Activated CD8-positive, alpha-beta memory T cell treated with anti-CD3 and anti-CD28 coated beads for 4 hours (primary cell): ENCODE measurements at places on chromosomes 16 and 17.

DNA sequence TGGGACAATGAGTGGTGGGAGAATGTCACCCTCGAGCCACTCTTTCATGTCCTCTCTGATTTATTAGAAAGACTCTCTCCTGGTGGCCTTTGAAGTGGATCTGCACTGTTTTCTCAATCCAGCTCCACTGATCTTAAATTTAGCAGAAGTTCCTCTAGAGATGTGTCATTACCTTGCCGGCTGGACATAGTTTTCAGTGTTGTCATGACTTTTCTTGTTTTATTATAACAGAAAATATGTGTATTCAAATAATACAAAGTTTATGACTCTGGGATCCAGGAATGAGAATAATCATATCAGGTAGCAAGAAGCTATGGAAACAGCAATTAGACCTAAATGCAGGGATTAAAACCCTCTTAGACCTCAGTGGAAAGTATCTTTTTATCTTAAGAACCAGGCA is 247.5 kb upstream of the ELAC2 start:
- DNase-seq: no peak

DNA sequence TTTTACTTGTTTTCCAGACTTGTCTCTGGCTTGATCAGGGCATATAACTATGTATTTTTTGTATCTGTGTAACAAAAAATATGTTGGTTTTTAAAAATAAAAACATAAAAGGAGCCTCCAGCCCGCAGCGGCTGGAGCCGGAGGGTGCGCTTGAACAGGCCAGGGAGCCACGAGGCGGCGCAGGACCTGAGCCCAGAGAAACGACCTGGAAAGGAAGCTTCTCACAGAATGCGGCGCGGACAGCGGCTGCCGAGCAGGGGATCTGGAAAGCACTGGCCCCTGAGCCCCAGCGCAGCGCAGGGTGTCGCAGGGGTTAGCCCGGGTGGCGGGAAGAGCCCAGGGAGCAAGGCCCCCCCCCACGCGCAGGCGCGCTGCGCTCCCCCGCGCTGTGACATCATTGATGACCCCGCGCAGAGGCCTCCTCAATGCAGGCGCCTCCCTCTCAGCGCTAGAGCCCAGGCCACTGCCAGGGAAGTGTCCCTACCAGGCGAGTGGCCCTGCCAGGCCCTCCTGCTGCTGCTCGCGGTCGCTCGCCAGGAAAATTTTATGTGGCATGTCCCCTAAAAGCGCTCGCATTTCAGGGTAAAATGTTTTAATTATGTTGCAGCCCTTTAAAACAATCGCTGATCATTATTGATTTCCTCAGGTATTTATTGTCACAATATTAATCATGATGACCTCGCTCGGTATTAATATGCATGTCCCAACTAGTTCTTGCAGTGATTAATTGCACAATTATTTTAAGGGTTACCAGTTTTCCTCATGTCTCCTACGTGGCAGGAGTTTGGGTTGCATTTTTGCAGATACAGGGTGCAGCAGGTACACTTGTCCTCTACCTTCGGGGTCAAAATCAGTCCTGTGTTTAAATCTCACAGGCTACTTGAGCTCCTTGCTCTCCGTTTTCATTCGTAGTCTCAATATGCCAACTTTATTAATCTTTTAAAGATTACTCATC is 134.2 kb downstream of the USP22 start:
- DNase-seq: peak; percentile 47

DNA sequence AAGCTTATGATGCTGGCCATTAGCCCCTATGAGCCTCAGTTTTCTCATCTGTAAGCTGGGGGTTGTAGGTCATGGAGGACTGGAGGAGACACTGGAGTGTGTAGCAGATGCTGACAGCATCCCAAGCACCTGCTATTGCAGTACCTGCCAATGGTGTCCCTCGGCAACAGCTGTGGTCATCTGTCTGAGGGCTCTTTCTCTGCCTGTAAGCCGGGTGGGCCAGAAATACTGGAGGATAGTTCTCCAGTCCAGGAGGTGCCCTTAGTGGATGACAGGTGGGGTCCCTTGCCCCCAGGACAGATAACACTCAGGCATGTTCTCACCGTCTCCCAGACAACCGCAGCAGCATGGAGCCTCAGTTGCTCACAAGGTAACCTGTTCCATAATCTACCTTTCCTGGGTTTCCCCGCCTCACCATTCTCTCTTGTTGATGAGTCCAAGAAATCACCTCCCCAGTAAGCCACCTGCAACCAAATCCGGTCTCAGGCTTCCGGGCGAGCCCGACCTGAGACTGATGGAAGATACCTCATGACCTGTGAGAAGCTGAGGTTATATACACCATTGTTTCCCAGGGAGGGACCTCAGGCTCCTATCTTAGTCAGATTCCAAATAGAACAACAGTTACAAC is 23.8 kb downstream of the NLRP1 start:
- DNase-seq: no peak

DNA sequence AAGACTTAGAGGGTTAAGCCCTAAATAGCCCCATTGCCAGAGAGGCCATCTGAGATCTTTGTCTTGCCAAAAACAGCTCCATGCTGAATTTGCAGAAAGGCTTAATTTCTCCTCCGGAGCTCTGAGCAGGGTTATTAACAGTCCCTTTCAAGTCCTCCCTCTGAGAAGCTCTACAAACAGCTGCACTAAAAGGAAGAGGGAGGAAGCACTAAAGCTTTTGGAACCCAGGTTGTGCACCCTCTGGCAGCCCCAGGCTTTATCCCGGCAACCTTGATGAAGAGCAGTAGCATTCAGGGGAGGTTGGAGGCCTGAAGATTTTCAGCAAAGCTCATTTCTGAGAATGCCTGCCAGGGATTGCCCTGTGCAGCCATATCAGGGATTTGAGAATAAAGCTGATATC is 554.7 kb downstream of the RBFOX1 start:
- no peak for DNase-seq

GRCh38 chr16:48156790-48157209 is 1.0 kb upstream of the ABCC12 start:
- DNase-seq: peak; percentile 54

DNA sequence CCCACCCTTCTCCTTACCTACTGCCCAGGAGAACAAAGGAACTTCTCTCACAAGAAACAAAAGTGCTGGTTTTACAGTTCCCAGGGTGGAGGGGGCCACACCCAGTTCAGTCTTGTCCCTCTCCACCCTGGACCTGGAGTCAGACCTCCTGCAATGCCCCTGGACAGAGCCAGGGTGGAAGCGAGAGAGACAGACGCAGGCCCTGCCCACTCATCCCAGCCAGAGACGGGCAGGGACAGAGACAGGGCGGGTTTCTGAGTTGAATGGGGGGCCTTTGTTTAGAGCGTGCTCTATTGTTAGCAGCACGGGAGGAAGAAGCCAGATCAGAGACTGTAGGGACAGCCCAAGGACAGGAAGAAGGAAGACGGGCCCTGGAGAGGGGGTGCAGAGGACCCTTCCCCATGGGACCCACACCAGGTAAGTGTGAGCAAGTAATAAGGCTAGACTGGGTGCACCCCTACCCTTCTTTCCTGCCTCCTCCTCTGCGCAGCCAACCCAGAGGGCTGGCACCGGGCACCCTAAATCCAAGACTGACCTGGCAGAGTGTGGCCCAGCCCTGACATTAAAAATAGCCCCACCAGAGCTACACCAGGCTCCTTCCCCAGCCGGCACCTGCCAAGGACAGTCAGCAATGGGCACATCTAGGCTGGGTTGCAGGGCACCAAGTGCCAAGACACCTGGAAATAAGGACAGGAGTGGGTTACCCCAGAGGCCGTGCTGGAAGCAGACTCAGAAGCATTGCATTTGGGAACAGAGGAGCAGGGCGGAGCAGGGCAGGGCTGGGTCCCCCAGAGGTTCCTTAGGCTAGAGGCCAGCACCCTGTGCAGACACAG is 10.9 kb downstream of the JUP start:
- no peak for DNase-seq

DNA sequence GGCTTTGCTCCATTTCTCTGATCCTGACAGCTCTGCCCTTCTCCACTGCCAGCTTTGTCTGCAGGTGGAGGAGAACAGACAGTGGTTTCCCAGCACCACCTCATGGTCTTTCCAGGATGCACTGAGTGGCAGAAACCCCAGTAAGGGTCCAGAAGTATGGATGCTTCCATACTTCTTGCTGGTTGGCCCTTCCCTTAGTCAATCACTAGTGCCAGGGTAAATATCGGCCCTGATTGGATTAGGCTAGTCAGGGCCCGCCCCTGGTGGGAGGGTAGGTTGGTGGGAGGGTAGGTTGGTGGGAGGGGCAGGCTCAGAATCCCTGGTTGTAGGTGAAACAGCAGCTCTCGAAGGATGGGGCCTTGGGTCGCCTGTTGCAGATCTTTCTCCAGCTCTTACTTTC is 10.2 kb downstream of the RNF213 start:
- no peak for DNase-seq

GRCh38 chr16:82231008-82231787 is 61.2 kb upstream of the MPHOSPH6 start:
- no peak for DNase-seq

GRCh38 chr17:62193249-62193648 is 128.2 kb upstream of the MED13 start:
- no peak for DNase-seq

GRCh38 chr17:78172249-78173051 is 4.1 kb downstream of the SYNGR2 start:
- no peak for DNase-seq

- no peak for DNase-seq
Measured at GRCh38 chr17:40895106-40895730, 10.2 kb upstream of the KRT20 start.

DNA sequence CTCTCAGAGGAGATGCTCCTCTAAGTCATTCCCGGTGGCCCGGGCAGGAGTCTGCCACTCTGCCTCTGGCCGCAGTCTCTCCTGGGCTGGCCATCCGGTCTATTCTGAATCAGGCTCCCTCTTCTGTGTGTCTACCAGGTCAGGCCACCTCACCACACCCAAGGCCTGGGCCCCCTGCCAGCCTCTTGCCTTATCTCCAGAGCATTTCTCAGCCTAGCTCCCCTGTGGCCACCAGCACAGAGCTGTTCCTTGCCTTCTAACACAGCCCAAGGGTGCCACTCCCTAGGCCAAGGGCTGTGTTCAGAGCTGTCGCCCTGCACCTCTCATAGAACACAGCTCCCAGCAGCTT is 55.3 kb downstream of the MYO18A start:
- DNase-seq: no peak

DNA sequence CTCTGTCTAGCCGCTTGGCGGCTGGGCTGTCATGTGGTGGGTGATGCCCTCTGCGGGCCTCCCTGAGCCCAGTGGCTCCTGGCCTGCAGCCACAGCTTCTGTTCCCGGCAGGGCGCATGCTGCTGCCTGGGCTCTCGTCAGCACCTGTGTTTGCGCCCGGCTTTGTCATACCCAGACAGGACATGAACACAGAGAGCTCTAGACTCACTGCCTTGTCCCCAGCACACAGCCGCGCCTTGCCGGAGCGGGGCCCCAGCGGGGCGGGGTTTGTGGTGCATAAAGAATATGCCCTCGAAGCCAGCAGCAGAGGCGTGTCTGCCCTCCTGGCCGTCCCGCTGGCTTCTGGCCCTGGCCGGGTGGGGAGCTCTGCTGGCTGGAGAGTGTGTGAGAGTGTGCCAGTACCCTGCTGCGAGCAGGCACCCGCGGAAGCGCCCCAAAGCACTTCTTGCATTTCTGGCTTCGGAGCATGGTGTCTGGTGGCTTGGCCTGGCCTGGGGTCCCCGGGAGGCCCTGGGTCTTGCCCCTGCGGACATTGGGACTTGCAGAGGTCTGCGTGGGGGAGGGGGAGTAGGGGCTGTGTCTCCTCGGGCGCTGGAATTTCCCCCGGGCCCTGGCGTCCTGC is 14.4 kb downstream of the ASPSCR1 start:
- no peak for DNase-seq

DNA sequence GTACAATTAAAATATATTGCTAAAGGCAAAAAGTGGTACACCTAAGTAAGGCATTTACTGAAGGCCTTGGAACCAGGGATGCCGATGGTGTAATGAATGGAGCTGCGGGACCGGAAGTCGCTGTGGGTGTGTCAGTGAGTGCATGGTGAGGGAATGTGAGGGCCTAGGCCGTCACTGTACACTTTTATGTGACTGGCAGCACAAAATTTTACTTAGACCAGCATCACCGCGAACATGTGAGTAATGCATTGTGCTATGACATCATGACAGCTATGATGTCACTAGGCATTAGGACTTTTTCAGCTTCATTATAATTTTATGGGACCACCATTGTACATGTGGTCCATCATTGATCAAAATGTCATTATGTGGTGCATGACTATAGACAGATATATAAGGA is 14.7 kb downstream of the ALOX15B start:
- no peak for DNase-seq

DNA sequence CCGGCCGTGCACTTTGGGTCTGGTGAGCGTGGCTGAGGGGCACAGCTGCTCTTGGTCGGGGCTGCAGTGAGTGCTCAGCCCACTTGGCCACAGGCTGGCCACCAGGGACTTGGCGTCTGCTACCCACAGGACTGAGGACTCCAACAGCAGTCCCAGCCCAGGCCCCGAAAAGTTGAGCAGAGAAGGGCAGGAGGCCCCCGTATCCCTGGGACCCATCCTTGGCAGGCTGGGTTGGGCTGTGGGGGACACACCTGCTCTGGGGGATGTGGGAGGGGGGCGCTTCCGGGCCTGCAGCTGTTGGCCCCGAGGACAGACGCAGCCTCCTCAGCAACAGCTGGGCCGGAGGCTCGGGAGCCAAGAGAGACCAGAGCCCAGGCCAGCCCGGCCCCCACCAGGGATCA is 19.4 kb upstream of the SSTR5 start:
- no peak for DNase-seq

DNA sequence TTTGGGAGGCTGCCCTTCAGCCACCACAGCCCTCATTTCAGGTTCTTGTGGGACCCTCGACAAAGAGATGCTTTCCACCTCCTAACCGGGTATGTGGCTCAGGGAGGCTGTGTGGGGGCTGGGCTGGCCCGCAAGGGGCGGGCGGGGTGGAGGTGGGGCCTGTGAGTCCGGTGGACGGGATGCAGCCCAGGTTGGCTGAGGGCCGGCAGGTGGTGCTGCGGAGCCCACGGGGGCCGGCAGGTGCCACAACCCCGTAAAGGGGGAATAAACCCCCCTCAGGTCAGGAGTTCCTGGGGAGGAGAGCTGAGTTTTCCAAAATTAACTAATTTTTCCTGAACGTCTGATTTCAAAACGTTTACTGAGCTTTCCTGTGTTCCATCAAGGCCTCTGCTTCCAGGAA is 4.9 kb upstream of the CIAO3 start:
- DNase-seq: no peak

DNA sequence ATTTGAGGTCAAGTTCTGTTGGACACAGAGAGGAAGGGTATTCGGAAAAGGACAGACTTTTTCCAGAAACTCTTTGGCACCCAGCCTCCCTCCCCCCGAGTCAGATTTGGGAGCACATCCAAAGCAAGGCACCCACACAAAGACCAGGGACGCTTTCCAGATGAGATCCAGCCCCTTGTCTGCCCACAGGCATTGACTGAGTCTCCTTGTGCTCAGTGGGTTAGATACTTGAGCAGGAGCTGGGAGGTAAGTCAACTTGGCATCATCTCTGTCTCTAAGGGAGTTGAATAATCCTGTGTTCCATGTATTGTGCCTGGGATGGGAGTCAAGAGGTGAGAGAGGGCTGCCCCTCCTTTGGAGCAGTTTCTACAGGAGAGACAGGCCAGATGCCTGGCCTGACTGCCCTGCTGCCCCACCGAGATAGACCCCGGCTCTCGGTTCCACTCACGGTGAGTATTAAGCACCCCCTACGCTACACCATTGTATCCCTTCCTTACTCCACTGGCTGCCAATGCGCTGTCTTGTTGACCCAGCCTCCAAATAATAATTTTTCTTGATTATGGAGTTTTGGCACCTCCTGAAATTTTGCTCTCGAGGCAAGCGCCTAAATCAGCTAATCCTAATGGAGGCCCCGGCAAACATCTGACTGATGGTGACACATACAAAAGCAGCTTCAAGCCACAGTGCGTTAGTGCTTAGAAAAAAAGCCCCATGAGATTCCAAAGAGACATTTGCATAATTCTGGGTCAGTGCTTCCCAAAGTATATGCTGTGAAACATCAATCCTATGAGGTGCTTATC is 29.6 kb upstream of the MAP3K14 start:
- DNase-seq: no peak
